ENCODE measurements at places on chromosomes 4 and X. TPM values are rescaled to one million over a fixed set of nuclear protein-coding genes. Genes with fewer than 3 reads are reported as not detected.

GRCh38 chrX:11371106-11371505 lies 77.9 kb downstream of the AMELX start:
- no peaks in the 10 kb centered on the region for H3K27me3 ChIP-seq
- no peak overlapping the region for H3K27ac ChIP-seq
- no peaks in the 10 kb centered on the region for H3K36me3 ChIP-seq
- no peaks in the 10 kb centered on the region for H3K4me1 ChIP-seq

DNA sequence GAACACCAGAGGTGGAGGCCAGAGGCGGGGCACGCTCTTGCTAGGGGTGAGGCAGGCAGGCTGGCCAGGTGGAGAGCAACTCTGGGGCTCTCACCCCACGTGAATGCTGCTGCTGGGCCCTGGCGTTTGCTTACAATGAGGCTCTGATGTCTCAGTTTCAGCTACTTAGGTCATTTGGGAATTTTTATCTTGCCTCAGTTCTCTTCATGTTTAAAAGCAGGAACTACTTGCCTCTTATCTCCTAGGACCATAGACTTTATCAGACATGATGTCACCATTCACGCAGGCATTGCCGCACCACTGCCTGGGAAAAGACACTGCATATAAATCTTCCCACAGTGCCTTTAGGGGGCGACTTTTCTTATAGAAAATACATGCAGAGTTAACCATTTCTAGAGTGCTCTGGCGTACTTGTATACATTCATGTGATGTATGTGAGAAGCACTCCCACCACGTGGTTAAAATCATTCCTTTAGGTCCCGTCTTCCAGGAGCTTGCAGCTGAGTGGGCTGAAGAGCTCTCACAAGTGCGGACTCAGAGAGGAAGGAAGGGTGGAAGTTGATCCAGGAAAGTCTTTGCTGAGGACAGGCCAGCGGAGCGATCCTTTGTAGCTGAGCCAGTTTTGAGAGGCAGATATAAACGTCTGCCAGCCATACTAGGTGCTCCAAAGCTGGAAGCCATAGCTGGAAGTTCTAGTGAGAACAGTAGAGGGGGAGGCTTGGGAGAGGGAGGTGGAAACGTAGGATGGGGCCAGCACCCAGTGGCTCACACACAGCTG lies 84.3 kb upstream of the CLDN34 start:
- no peak overlapping the region for H3K4me3 ChIP-seq
- no peak for DNase-seq
- no peaks in the 10 kb centered on the region for H3K4me1 ChIP-seq
- no peaks in the 10 kb centered on the region for H3K36me3 ChIP-seq

DNA sequence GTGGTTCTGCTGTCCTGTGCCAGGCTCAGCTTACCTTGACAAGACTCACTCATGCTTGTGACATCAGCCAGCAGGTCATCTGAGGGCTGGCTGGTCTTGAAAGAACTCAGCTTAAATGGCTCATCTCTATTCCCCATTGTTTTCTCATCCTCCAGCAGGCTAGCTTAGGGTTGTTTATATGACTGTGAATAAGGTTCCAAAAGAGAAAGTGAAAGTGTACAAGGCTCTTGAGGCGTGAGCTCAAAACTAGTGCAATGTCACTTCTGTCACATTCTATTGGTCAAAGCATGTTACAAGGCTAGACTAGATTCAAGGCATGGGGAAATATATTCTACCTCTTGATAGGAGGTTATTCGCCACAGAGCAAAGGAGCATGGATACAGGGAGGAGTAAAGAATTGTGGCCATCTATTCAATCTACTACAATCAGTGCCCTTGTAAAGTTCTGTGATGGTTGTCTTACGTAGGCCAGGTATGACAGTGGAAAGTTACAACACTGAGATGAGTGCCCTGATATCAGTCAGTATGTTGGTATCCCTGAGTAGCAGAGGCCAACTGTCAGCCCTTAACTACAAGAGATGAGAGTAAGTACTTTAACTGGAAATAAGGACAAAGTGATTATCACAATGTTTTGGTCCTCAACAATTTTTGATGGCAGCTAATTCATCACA lies 19.8 kb upstream of the TMLHE start:
- no peak for DNase-seq
- H3K27ac ChIP-seq: no peak overlapping the region
- H3K27me3 ChIP-seq: no peaks in the 10 kb centered on the region
- no peak overlapping the region for H3K4me3 ChIP-seq
- H3K36me3 ChIP-seq: no peaks in the 10 kb centered on the region

GRCh38 chr4:128600410-128600809 lies 209.1 kb upstream of the JADE1 start:
- H3K27ac ChIP-seq: no peak overlapping the region
- no peaks in the 10 kb centered on the region for H3K36me3 ChIP-seq
- DNase-seq: no peak
- H3K4me1 ChIP-seq: no peaks in the 10 kb centered on the region
- no peak overlapping the region for H3K4me3 ChIP-seq

DNA sequence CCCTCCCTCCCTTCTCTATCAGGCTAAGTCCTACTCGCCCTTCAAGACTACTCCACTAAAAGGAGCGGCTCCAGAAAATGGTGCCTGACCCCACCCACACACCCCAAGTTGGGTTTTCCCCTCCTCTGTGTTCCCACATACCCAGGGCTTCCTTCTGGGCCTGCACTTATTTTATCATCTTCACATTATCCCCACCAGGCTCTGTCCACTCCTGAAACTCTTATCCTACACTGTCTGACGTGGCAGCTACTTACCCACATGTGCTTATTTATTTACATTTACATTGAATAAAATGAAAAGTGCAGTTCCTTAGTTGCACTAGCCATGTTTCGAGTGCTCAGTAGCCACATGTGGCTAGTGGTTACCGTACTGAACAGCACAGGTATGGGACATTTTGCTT lies 5.1 kb upstream of the KDM5C start:
- no peak for DNase-seq
- H3K27me3 ChIP-seq: no peaks in the 10 kb centered on the region
- H3K36me3 ChIP-seq: no peaks in the 10 kb centered on the region
- H3K27ac ChIP-seq: no peak overlapping the region

GRCh38 chrX:39766855-39767254 lies 330.9 kb downstream of the BCOR start:
- H3K4me1 ChIP-seq: no peaks in the 10 kb centered on the region
- DNase-seq: peak; percentile 37

- H3K27me3 ChIP-seq: no peaks in the 10 kb centered on the region
- H3K36me3 ChIP-seq: no peaks in the 10 kb centered on the region
- H3K27ac ChIP-seq: no peak overlapping the region
These were observed 66.5 kb downstream of the CLCN4 start for GRCh38 chrX:10223276-10223675.

The TIGD2 gene
- total RNA-seq: 0.21 TPM

The ASB9 gene
- total RNA-seq: 3.6 TPM

The POLA1 gene
- 6.0 TPM for total RNA-seq
